Adipose tissue (tissue), 3 donors: ENCODE measurements at places on chromosomes 16 and 17. TPM values are rescaled to one million over a fixed set of nuclear protein-coding genes. Genes with fewer than 3 reads are reported as not detected.

The MPV17L gene
- polyA plus RNA-seq, result 2.2 TPM

The TMEM100 gene
- 30.8 TPM for polyA plus RNA-seq

The CHST5 gene
- not detected for polyA plus RNA-seq

The TNFSF12 gene
- 49.9 TPM for polyA plus RNA-seq

The DCXR gene
- 220 TPM for polyA plus RNA-seq

The SDR42E1 gene
- 2.6 TPM for polyA plus RNA-seq

The ASGR2 gene
- 1.9 TPM for polyA plus RNA-seq

The GFOD2 gene
- polyA plus RNA-seq, result 13.3 TPM

The HELZ gene
- 8.4 TPM for polyA plus RNA-seq

The SLC5A2 gene
- polyA plus RNA-seq, result 4.4 TPM

The PPP1R27 gene
- not detected for polyA plus RNA-seq

The ENPP7 gene
- not detected for polyA plus RNA-seq

The ZNF423 gene
- polyA plus RNA-seq, result 1.9 TPM

The CNGB1 gene
- 0.28 TPM for polyA plus RNA-seq

The PRR35 gene
- 0.20 TPM for polyA plus RNA-seq

The ACSM2A gene
- 0.14 TPM for polyA plus RNA-seq

The SOX8 gene
- polyA plus RNA-seq, result 1.3 TPM

The KRTAP9-3 gene
- polyA plus RNA-seq, result not detected

The MYOCD gene
- 0.64 TPM for polyA plus RNA-seq

The MYO15A gene
- polyA plus RNA-seq, result 0.86 TPM

The CDK5RAP3 gene
- 156 TPM for polyA plus RNA-seq

The RBL2 gene
- polyA plus RNA-seq, result 39.3 TPM

The TBC1D3H gene
- not detected for polyA plus RNA-seq

The SLC52A1 gene
- polyA plus RNA-seq, result not detected

The CDH1 gene
- polyA plus RNA-seq, result 69.4 TPM

The ST6GALNAC1 gene
- polyA plus RNA-seq, result 7.0 TPM

The CCDC144A gene
- polyA plus RNA-seq, result 0.67 TPM

The CD79B gene
- polyA plus RNA-seq, result 2.7 TPM

The RASL10B gene
- 42.8 TPM for polyA plus RNA-seq

The IL32 gene
- 87.0 TPM for polyA plus RNA-seq

The CYB5B gene
- polyA plus RNA-seq, result 54.0 TPM

The ARHGDIG gene
- 0.22 TPM for polyA plus RNA-seq

The SNAI3 gene
- 0.45 TPM for polyA plus RNA-seq

The WSCD1 gene
- polyA plus RNA-seq, result 1.3 TPM

The CBFA2T3 gene
- polyA plus RNA-seq, result 7.7 TPM

The ZG16B gene
- polyA plus RNA-seq, result not detected

The SMYD4 gene
- 8.3 TPM for polyA plus RNA-seq

The HOXB4 gene
- polyA plus RNA-seq, result 3.6 TPM

The SCNN1B gene
- 8.9 TPM for polyA plus RNA-seq

The C17orf67 gene
- polyA plus RNA-seq, result 0.45 TPM

The NGFR gene
- polyA plus RNA-seq, result 36.7 TPM

The DHRS7C gene
- not detected for polyA plus RNA-seq

The HS3ST4 gene
- polyA plus RNA-seq, result not detected

The SPG7 gene
- 61.1 TPM for polyA plus RNA-seq

The SRRM2 gene
- 782 TPM for polyA plus RNA-seq

The VTN gene
- polyA plus RNA-seq, result 2.1 TPM

The TBC1D3K gene
- polyA plus RNA-seq, result not detected

The G6PC3 gene
- 39.4 TPM for polyA plus RNA-seq

The JPH3 gene
- polyA plus RNA-seq, result not detected

The CHST4 gene
- polyA plus RNA-seq, result 0.43 TPM
